Glutamatergic neuron (in vitro differentiated cells): ENCODE measurements at places on chromosomes 2 and 18. TPM values are rescaled to one million over a fixed set of nuclear protein-coding genes. Genes with fewer than 3 reads are reported as not detected.

TAF4B gene
- total RNA-seq: 1.4 TPM

ADCY3 gene
- total RNA-seq: 76.2 TPM

TSPYL6 gene
- 0.27 TPM for total RNA-seq

PPP4R1 gene
- 136 TPM for total RNA-seq

D2HGDH gene
- total RNA-seq: 12.5 TPM

IWS1 gene
- total RNA-seq: 46.1 TPM

MC4R gene
- not detected for total RNA-seq

LIPG gene
- 10.2 TPM for total RNA-seq

TMEM198 gene
- 40.9 TPM for total RNA-seq

C1QL2 gene
- not detected for total RNA-seq

SERPINB13 gene
- not detected for total RNA-seq

CFAP221 gene
- 0.34 TPM for total RNA-seq

PKDCC gene
- total RNA-seq: 959 TPM

DCC gene
- 5.6 TPM for total RNA-seq

EMILIN2 gene
- 4.1 TPM for total RNA-seq

GALM gene
- total RNA-seq: 1.0 TPM

DNA sequence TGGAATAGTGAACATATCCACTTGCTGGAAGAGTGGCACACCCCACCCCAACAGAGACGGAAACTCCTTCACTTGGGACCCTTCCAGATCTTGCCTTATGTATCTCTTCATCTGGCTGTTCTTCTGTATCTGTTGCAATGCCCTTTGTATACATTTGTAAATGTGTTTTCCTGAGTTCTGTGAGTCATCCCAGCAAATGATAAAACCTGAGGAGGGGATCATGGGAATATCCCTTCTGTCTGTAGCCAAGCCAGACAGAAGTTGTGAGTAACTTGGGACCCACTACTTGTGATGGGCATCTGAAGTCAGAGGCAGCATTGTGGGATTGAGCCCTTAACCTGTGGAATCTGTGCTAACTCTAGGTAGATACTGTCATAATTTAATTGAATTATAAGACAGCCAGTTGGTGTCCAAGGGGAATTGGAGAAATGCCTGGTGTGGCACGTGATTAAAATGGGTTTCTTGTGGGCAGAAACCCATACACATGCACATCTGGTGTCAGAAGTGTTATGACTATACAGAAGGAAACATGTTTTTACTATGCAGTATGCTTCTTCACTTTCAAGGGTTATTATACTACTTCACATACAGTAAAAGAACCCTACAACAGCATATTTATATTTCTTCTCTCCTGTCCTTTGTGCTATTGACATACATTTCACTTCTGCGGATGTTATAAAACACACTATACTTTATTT is 32.3 kb upstream of the TMEM247 start:
- no peak for DNase-seq

DNA sequence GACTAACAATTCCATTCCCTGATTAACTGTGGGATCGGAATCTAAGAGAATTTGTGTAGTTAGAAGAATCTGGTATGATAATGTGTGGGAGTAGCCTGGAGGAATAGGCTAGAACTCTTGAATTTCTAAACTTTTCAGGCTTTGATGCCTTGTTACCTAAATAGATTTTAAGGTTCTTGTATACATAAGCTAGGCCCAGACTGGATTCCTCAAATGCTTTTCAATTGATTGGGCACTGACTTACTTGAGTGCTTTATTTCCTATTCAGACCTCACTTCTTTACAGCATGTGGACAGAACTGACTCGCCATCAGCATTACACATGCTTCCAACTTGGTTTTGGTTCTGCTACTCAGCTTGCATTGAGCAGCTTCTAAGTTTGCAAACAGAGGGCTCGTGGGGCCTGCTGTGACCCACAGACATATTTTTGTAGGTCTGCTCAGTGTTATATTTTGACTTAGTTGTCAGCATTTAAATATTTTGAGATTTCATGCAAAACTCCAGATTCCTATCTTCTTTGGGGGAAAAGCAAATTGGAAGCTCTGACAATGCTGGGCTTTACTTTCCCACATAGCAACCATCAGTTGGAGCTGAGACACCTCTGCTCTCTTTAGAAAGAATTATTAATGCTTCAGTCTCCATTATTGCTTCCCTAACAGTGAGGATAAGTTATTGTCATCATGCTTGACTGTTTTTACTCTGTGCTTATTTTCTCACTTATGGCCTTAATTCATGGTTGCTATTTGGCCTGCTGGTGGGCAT is 5.7 kb downstream of the PARD3B start:
- no peak for DNase-seq

- DNase-seq: no peak
These were observed 69.3 kb upstream of the ATL2 start for GRCh38 chr2:38446418-38446817.

GRCh38 chr18:50644807-50645206 is 84.9 kb downstream of the MAPK4 start:
- DNase-seq: peak; percentile 38

- peak; percentile 43 for DNase-seq
These were observed 16.2 kb upstream of the CAPN13 start for GRCh38 chr2:30823452-30823851.

DNA sequence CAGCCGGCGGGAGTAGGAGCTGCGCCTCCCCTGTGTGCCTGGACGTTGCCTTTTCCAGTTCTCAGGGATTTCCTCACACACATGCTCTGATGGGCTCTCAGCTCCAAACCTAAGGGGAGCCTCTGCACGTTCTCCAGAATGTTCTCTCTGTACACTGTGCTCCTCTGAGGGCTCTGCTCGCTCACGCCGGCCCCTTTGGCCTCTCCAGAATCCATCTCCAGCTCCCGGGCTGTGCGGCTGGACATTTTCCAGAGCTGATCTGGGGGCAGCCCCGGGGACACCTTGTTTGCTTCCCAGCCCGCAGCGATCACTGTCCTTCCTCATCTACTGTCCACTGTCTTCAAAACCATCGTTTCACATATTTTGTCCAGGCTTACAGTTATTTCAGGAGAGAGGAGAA is 245.4 kb upstream of the HDAC4 start:
- DNase-seq: no peak

DNA sequence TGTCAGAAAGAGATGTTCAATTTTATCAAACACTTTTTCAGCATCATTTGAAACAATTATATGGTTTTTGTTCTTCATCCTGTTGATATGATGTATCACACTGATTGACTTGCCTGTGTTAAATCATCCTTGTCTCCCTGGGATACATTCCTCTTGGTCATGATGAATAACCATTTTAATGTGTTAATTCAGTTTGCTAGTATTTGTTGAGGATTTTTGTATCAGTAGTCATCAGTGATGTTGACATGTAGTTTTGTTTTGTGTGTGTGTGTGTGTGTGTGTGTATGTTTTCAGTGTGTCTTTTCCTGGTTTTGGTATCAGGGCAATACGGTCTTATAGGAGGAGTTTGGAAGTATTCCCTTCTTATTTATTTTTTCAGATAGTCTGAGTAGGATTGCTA is 325.4 kb downstream of the ZNF804A start:
- no peak for DNase-seq

- no peak for DNase-seq
These were observed 180.2 kb upstream of the KLHL29 start for GRCh38 chr2:23204685-23205242.

DNA sequence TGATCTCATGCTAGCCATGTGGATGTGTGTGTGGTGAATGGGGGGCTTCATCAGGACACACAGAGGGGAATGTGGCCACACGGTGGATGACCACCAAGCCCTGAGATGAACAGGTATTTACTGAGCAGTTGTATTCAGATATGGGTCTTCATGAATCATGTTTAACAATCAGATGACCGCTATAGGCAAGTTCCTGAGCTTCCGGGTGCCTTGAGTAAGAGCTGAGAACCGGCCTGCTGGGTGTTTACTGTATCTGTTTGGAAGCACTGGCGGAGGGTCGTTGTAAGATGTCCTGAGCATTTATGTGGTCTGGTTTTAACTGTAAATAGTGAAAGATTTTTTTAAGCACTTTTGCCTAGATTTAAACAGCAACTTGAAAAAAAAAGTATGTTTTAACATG is 43.9 kb downstream of the BOLA3 start:
- no peak for DNase-seq

DNA sequence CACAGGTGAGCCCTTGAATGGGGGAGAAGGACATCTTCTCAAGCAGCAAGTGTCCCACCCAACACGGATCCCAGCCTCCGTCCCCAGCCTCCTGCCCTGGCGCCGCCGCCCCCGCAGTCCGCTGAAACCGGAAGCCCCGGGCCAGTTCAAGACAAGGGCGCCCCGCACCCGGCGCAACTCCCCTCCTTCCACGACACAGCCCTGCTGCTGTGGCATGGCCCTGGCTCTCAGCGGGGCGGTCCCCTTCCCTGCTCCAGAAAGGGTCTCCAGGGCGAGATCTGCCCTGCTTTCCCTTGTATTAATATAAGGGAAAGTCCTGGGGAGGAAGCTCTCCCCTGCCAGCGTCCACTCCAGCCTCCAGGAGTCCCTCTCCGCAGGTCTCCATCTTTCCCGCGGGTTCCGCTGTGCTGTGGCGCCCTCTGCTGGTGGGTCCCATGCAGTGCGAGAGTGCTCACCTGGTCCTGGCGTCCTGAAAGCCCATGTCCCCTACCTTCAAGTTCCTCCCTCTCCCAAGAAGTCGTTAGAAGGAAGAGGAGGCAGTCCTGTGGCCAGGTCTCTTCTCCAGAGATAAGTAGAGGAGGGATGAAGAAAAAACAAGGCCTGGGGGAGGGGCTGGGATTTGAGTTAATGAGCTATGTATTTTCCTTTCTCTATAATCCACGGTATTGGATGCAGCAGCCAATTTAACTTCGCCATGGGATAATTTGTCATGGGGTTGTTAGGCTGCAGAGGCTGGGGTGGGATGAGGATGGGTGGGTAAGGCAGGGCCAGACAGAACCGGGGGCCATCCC is 176.0 kb downstream of the SMAD2 start:
- DNase-seq: peak; percentile 90

- DNase-seq: no peak
These were observed 47.0 kb downstream of the TSHZ1 start for GRCh38 chr18:75257605-75258004.

GRCh38 chr2:132678483-132678882 is 8.5 kb upstream of the LYPD1 start:
- DNase-seq: no peak

GRCh38 chr2:102736110-102736409 is 25.8 kb upstream of the TMEM182 start:
- peak; percentile 34 for DNase-seq

DNA sequence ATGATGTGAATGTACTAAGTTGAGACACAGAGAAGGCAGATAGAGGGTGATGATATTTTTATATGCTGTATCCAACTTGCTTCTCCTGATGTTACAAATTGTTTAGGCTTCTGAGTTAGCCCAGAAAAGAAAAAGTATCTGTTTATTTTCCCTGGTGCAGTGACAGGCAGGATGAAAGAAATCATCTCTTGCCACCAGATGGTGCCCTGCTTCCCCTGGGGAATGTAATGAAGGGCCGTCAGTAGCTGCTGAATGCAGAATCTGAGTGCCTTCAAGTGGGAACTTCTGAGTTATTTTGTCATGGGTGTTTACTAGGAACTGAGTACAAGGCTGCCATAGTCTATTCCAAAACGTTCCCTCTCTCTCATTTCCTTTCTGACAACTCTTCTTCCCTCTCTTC is 525.6 kb downstream of the MBD2 start:
- peak; percentile 69 for DNase-seq
